A549 treated with DMSO at 1 μM for 4 hours (cell line): ENCODE measurements at places on chromosomes 2 and 18. TPM values are rescaled to one million over a fixed set of nuclear protein-coding genes. Genes with fewer than 3 reads are reported as not detected.

PROM2 gene
- 0.33 TPM in 1 of 5 replicates, not detected in the others for total RNA-seq

C2orf15 gene
- total RNA-seq, result 0.41 to 0.61 TPM (median 0.52 TPM) in 5 replicates

PRSS56 gene
- total RNA-seq, result 0.09 to 0.16 TPM (median 0.12 TPM) in 4 of 5 replicates, not detected in the other

ZNF521 gene
- not detected in 5 replicates for total RNA-seq

CGREF1 gene
- 7.0 to 8.3 TPM (median 7.9 TPM) in 5 replicates for total RNA-seq

BMP10 gene
- total RNA-seq, result not detected in 5 replicates

COL6A3 gene
- total RNA-seq, result 0.03 to 0.11 TPM (median 0.09 TPM) in 5 replicates

EPB41L3 gene
- total RNA-seq, result 0.09 to 0.32 TPM (median 0.16 TPM) in 5 replicates

SFXN5 gene
- total RNA-seq, result 13.5 to 17.9 TPM (median 17.2 TPM) in 5 replicates
